ENCODE measurements at places on chromosomes 6 and 20.

DNA sequence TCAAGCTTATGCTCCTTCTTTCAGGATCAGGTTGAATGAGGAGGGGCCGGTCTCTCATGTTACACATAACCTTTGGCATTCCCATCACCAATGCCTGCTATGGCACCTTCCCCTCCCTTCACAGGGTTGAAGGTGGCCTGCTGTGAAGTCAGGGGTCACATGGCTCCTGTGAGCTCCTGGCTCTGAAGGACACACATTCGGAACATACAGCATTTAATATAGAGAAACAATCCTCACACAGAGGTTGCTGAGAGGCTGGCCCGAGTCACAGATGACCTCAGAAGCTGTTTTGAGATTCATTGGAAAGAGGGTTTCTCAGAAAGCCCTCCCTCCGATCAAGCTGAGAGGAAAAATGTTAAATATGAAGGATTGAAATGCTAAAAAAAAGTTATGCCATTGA, 82.1 kb downstream of the PSMG4 start:
- no peak for DNase-seq

DNA sequence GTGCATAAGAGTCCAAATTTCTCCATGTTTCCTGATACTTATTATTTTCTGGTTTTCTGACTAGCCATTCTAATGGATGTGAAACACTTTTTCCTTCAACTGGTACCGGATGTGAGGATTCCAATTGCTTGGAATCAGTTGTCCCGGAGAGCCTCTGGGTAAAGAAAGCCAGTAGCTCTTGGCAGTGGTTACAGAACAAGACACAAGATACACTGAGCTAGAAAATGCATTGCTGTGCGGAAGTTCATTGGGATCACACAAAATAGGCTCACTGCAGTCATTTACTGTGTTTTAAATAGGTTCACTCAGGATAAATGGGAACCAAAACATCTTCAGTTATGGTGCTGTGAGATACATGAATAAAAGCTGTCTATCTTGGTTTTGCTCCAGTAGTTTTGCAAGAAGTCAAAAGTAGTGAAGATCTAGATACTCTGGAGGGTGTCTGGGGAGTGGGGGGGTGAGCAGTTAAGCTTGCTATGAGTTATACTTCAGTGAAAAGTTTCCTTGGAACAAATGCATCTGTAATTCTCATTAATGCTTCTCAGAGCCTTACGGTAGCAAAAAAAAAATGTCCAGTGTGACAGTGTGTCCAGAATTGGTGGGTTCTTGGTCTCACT, 54.4 kb upstream of the RNF182 start:
- DNase-seq: no peak

- DNase-seq: no peak
Observed at GRCh38 chr20:17077030-17077429, 149.8 kb upstream of the PCSK2 start.

GRCh38 chr6:15242937-15243614, 2.8 kb upstream of the JARID2 start:
- DNase-seq: no peak

DNA sequence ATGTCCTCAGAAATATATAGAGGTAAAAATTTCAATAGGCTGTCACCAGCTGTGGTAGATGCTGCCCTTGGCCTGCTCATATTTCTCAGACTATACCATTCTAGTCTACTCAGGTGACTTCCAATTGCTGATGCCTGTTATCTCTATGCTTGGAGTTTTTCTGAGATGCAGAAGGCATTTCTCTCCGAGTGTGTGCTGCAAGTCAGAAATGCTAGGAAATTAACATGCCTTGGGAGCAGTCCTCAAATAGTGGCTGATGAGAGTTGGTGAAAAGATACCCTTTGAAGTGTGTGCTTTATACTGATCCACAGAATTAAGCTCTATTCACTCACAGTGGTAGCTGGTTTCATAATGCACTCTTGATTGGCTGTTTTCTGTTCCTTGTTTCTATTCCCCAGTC, 43.2 kb upstream of the PKIB start:
- DNase-seq: no peak

GRCh38 chr6:137661601-137662000, 167.4 kb upstream of the OLIG3 start:
- peak; percentile 73 for DNase-seq

All from activated CD8-positive, alpha-beta memory T cell treated with anti-CD3 and anti-CD28 coated beads for 24 hours (primary cell).